ENCODE measurements at places on chromosomes 11 and 22.

GRCh38 chr11:19352072-19352770 is 111.5 kb upstream of the E2F8 start:
- DNase-seq = no peak

DNA sequence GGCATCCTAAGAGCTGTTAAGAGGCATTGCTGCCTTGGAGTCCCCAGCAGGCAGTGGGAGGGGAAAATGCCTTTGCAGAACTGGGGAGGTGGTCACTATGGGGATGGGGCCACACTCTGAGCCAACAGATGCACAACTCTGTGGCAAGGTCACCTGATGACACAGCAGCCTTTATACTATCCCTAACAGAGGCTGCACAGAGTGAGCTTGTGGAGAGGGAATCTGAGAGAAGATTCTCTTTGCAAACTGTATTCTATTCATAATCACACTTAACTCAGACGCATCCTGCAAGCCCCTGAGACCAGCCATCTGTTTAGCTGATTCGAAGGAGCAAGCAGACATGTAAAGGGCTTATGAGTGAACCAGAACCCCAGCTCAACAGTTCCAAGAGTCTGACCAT is 49.0 kb upstream of the TTC12 start:
- DNase-seq = no peak

GRCh38 chr11:116931206-116931953 is 94.0 kb upstream of the APOA1 start:
- DNase-seq = no peak

GRCh38 chr22:36727110-36727509 is 23.6 kb upstream of the CACNG2 start:
- no peak for DNase-seq

DNA sequence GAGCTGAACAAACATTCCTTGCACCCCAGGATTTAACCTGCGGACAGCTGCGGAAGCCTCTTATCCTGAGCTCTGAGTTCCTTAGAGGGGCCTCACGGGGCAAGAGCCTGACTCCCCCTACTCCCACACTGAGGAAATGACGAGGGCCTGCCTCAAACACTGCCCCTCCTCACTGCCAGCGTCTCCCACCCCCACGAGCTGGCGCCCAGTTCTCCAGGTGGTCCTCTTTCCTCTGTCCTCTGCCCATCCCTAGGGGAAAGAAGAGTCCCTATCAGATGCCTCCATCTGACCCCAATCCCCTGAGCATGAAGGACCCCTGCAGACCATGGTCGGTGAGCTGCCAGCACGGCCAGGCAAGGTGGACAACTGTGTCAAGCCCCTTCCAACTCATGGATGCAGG is 14.3 kb downstream of the CHST1 start:
- DNase-seq = no peak

- DNase-seq = no peak
Measured at GRCh38 chr11:133049244-133050019, 482.9 kb downstream of the OPCML start.

- DNase-seq = no peak
Measured at GRCh38 chr22:44933666-44934453, 75.9 kb downstream of the PHF21B start.

- no peak for DNase-seq
Measured at GRCh38 chr11:66231561-66231960, 36.9 kb upstream of the RAB1B start.

GRCh38 chr11:95451682-95452081 is 220.7 kb upstream of the SESN3 start:
- DNase-seq = no peak

- DNase-seq = no peak
Measured at GRCh38 chr11:79807506-79807905, 366.7 kb upstream of the TENM4 start.

DNA sequence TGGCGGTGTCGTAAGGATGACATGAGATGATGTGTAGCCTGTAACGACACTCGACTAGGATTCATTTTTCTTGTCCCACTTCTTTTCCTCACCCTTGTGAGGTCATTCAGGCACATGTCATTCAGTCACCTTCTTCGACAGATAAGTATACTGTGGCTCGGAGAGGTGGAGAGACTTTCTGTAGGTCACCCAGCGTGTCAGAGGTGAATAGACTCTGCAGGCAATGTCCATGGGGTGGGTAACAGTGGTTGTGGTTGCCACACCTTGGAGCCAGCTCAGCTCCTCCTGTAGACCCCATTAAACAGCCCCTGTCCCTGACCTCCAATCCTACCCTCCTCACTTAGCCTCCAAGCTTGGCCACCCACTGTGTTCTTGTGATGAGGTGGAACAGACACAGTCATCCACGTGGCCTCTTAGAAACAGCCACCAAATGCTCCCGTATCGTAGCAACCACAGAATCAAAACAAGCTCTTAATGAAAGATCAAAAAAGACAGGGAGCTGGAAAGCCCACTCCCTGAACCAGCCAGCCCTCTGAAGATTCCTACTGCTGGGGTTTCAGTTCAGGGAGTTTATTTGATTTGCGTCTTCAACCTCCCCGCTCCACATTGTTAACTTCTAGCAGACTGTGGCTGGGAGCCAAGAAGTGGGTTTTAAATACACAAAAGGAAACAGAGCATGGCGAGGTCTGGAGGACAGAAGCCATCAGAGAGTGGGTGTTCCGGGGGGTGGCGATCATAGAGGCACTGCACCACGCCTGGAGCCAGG is 89.0 kb upstream of the GRK3 start:
- DNase-seq = no peak

- no peak for DNase-seq
Measured at GRCh38 chr11:101321222-101321621, 191.6 kb upstream of the PGR start.

- no peak for DNase-seq
Measured at GRCh38 chr11:66749091-66749490, 20.1 kb upstream of the SPTBN2 start.

Data from stimulated activated CD4-positive, alpha-beta T cell treated with anti-CD3 and anti-CD28 coated beads, Interleukin-15, amount 100 ng/mL, for 1 hour (primary cell).